RPMI7951 (cell line): ENCODE measurements at places on chromosomes 11 and 22. TPM values are rescaled to one million over a fixed set of nuclear protein-coding genes. Genes with fewer than 3 reads are reported as not detected.
A peak's percentile ranks its signal among the peaks of the same experiment; 100 is the strongest.

DNA sequence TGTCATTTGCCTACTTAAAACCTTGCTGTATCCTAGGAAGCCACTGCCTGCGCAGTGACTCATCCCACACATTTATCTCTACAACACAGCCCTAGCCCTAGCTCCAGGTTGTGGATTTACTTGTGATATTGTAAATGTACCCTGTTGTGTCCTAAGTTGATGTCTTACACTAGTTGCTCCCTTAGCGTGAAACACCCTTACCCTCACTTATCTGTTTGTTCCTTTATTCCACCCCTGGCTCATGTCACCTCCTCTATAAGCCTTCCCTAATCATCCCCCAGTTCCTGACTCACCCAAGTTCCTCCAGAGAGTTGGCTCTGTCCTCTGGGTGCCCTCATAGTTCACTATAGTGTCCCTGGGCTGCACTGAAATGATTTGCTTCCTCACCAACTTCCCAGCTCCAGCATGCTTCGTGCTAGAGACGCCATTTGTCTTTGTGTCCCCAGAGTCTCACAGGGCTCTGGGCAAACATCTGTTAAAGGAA lies 431.8 kb upstream of the FAT3 start:
- no peak for DNase-seq

DNA sequence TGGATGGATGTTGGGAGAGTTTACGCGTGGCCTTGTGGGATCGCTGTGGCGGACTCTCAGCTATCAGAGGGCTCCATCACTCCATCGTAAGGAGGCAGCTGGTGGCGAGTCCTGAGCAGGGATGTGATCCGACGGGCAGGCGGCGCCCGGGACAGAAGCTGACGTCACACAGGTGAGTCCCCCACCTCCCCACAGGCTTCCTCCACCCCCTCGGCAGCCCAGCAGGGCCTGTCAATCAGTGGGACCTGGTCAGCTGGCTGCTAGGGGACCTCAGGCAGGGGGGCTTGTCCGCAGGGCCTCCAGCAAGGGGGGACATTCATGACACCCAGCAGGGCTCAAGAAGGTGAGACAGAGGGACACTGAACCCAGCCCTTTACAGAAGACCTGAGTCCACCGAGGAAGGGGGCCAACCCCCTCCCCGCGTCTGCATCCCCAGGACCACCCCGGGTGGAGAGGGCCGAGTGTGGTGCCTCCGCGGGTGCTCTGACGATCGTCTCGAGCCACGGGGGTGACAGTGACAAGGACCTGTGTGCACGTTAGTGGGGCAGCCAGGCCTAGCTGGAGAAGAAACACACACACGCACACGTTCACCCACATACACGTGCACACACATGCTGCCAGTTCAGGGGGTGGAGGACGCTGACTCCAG lies 7.1 kb downstream of the HRAS start:
- no peak for DNase-seq

DNA sequence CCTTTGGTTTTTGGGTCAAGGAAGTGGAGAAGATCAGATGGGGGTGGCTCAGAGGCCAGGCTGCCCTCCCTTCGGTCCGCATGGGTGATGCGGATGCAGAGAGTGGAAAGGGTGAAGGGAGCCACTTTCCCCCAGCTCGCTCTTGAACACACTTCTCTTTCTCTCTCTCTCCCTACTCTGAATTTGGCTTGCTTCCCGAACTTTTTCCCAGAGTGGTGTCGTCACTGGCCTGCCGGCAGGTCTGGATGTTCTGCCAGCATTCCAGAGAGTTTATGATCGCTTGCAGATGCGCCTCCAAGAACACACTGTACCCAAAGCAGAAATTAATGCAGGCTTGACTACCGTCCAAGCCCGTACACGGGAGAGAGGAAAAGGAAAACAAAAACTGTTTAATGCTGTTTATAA lies 103.2 kb downstream of the ZBTB16 start:
- peak; percentile 96 for DNase-seq

DNA sequence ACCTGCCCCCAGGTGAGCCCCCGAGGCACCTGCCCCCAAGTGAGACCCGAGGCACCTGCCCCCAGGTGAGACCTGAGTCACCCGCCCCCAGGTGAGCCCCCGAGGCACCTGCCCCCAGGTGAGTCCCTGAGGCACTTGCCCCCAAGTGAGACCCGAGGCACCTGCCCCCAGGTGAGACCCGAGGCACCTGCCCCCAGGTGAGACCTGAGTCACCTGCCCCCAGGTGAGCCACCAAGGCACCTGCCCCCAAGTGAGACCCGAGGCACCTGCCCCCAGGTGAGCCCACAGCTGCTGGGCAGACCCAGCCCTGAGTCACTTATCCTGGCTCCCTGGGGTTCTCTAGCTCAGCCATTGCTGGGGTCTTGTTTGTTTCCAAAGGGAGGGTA lies 36.2 kb downstream of the MUC5B start:
- no peak for DNase-seq

GRCh38 chr22:43275545-43276317 lies 67.4 kb downstream of the SCUBE1 start:
- peak; percentile 96 for DNase-seq

DNA sequence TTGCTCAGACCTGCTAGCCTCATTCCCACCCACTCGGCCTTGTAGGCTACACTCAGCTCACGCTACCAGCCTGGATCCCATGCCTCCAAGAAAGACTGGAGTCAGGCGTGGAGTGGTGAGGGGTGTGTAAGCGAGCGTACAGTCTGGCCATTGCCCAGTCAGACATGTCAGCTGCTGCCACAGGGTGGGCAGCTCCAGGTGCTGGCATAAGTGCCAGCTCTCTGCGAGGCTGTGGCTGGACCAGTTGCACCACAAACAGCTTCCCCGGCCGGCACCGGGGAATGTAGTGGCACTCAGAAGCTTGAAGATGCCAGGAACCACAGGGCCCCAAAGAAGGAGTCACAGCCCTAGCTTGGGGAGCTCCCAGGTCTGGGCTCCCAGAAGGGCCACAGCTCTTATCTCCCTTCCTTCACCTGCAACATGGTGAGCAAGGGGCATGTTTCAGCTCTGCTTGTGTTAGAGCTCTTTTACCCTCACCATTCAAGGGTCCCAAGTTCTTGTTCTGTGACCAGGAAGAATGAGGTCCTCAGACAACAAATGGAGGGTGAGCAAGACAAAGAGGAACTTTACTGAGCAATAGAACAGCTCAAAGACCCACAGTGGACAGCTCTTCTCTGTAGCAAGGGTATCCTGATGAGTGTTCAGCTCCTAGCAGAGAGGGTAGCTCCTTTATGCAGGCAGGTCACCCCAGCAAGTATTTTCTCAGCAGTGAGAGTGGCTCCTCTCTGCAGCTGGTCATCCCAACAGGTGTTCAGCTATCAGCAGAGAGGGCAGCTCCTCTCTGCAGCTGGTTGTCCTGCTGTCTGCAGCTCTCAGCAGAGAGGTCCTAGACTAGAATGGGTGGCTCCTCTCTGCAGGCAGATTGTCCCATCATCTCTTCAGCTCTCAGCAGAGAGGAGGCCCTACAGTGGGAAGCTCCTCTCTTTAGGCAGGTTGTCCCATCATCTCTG lies 6.0 kb downstream of the SBF2 start:
- DNase-seq, result no peak

DNA sequence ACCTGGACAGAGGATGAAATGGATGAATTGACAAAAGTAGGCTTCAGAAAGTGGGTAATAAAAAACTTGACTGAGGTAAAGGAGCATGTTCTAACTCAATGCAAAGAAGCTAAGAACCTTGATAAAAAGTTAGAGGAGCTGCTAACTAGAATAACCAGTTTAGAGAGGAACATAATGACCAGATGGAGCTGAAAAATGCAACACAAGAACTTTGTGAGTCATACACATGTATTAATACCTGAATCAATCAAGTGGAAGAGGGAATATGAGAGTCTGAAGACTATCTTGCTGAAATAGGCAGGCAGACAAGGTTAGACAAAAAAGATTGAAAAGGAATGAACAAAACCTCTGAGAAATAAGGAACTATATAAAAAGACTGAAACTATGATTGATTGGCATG lies 47.9 kb upstream of the SLC22A9 start:
- DNase-seq, result no peak

GRCh38 chr22:31532060-31532459 lies 35.7 kb downstream of the SFI1 start:
- no peak for DNase-seq

GLB1L2 gene
- total RNA-seq, result 0.24 TPM in 1 of 2 replicates, not detected in the other

HTR3B gene
- total RNA-seq, result not detected in 2 replicates

- no peak for DNase-seq
Observed at GRCh38 chr11:74478877-74479731, 11.8 kb upstream of the KCNE3 start.

- DNase-seq, result no peak
Observed at GRCh38 chr11:60974726-60975125, 3.2 kb downstream of the CD6 start.

SIPA1 gene
- total RNA-seq, result 16.7 and 21.2 TPM in 2 replicates

TRPC6 gene
- total RNA-seq, result 0.36 and 1.1 TPM in 2 replicates

SLC15A3 gene
- 5.8 and 10.0 TPM in 2 replicates for total RNA-seq

- no peak for DNase-seq
Observed at GRCh38 chr11:32188785-32189184, 97.9 kb downstream of the RCN1 start.

- DNase-seq, result no peak
Observed at GRCh38 chr22:50734343-50734771, 3.6 kb upstream of the ACR start.

- DNase-seq, result no peak
Observed at GRCh38 chr11:1780700-1781592, 17.2 kb upstream of the CTSD start.
